ENCODE measurements at places on chromosomes 7 and 10.

DNA sequence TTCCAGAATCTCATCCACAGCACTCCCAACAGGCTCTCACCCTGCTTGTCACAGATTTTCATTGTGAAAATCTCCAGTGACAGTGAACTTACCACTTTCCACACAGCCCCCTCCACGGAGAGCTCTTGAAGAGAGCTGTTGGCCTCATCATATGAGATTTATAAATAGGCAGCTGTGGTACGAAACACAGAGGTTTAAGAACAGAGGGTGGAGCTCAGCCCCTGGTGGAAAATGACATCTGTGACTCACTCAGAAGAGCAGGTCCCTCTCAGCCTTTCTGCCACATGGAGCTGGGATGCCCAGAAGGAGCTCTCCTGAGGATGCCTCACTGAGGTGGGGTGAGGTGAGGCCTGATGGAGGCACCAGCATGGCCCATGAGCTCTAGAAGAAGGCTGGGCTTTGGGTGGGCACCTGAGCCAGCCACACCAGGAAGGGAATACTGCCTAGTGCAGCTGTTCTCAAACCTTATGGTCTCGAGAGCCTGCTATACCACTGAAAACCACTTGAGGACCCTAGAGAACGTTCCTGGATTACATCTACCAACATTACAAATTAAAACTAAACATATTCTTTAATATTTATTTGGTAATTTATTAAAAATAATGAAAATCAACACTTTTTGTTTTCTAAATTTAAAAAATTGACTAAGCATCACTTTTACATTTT, 25.8 kb upstream of the EEPD1 start:
- DNase-seq: no peak

- DNase-seq: no peak
Observed at GRCh38 chr10:119252051-119252465, 44.7 kb downstream of the GRK5 start.

GRCh38 chr10:35843524-35844181, 201.6 kb upstream of the FZD8 start:
- DNase-seq: no peak

DNA sequence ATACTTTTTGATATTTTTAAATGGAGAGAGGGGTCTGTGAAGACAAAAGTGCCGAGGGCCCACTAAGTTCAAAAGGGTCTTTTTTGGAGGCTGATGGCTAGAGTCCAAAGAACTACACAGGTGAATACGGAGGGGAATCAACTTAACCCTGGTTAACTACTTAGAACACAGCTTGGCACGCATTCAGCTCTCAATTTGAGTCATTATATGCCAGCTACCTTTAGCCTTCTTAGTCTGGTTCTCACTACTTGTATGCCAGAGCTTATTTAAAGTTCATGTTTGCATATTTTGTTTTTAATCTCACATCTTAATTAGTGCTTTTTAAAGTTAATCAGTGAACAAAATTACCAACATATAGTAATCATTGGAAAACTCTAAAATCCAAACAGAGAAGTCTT, 80.8 kb downstream of the VWDE start:
- no peak for DNase-seq

Data from activated gamma-delta T cell treated with anti-CD3 and anti-CD28 coated beads, Interleukin-2, amount 50 U/mL, for 16 hours (primary cell).